Sigmoid colon (tissue), 7 donors: ENCODE measurements at places on chromosomes 5 and 9. TPM values are rescaled to one million over a fixed set of nuclear protein-coding genes. Genes with fewer than 3 reads are reported as not detected.

DNA sequence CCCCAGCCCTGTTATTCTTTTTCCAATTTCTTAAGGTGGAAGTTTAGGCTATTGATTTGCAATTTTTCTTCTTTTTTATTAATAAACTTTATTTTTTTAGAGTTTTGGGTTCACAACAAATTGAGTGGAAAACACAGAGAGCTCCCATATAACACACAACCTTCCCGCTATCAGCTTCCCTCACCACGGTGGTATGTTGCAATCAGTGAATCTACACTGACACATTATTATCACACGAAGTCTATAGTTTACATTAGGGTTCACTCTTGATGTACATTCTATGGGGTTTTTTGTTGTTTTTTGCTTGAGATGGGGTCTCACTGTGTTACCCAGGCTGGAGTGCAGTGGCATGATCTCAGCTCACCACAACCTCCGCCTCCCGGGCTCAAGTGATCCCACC, 4.8 kb upstream of the NFX1 start:
- no peak for DNase-seq
- no peaks in the 10 kb centered on the region for H3K27me3 ChIP-seq
- peaks cover 9% of the 10 kb centered on the region for H3K4me1 ChIP-seq
- H3K4me3 ChIP-seq, result no peak overlapping the region
- peaks cover 4% of the 10 kb centered on the region for H3K36me3 ChIP-seq
- no peak overlapping the region for H3K27ac ChIP-seq

DNA sequence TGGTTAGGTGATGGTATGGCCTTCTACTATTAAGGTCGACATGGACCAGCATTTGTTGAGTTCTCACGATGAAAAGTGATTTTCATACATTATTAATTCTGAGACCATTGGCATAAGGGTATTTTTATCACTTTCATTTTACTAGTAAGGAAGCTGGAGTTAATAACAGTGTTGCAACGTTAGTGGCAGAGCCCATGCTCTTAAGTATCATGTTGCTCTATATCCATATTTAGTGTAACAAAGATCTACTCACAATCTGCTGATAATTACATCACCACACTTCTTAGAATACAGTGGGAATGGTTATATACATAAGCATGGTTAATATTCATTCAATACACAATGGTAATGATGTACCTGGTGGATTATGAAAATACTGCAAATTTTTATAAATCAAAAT, 81.9 kb downstream of the PRR16 start:
- H3K27me3 ChIP-seq, result no peaks in the 10 kb centered on the region
- no peaks in the 10 kb centered on the region for H3K4me1 ChIP-seq
- DNase-seq, result no peak
- H3K27ac ChIP-seq, result no peak overlapping the region

DNA sequence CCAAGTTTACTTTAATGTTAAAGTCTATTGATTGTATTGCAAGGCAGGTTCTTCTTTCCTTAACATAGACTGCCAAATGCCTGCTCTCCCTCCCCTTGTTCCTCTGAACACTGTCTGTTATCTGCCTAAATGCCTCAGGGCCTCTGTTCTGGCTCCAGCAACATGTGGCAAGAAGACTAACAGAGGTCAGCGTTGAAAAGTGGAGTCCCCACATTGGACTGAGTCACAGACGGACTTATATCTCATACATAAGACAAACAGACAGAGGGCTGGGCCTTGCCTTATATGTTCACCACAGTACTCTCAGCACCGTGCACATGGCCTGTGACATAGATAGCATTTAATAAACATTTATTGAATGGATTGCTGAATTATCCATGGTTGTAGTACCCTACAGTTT, 91.4 kb downstream of the TSSK1B start:
- no peaks in the 10 kb centered on the region for H3K36me3 ChIP-seq
- no peak overlapping the region for H3K27ac ChIP-seq
- no peak overlapping the region for H3K4me3 ChIP-seq
- DNase-seq, result no peak
- H3K27me3 ChIP-seq, result no peaks in the 10 kb centered on the region
- H3K4me1 ChIP-seq, result no peaks in the 10 kb centered on the region

GRCh38 chr5:78508186-78508765, 140.3 kb downstream of the LHFPL2 start:
- DNase-seq, result no peak
- peak overlapping the region; percentile 78 for H3K27ac ChIP-seq
- H3K4me3 ChIP-seq, result peak overlapping the region; percentile 1
- no peaks in the 10 kb centered on the region for H3K36me3 ChIP-seq
- peaks cover 70% of the 10 kb centered on the region for H3K4me1 ChIP-seq

GRCh38 chr9:3929345-3930047, 370.4 kb downstream of the GLIS3 start:
- no peaks in the 10 kb centered on the region for H3K4me1 ChIP-seq
- H3K27me3 ChIP-seq, result no peaks in the 10 kb centered on the region
- H3K36me3 ChIP-seq, result no peaks in the 10 kb centered on the region
- no peak overlapping the region for H3K27ac ChIP-seq

Gene C7
- total RNA-seq, result 618 TPM

Gene PCDHGA8
- total RNA-seq, result 5.4 TPM
